Tibial nerve (tissue), 4 donors: ENCODE measurements at places on chromosomes 2 and 18. TPM values are rescaled to one million over a fixed set of nuclear protein-coding genes. Genes with fewer than 3 reads are reported as not detected.

GRCh38 chr18:72878143-72878542, 10.4 kb upstream of the NETO1 start:
- no peak for DNase-seq

The STPG4 gene
- 1.4 TPM for total RNA-seq

DNA sequence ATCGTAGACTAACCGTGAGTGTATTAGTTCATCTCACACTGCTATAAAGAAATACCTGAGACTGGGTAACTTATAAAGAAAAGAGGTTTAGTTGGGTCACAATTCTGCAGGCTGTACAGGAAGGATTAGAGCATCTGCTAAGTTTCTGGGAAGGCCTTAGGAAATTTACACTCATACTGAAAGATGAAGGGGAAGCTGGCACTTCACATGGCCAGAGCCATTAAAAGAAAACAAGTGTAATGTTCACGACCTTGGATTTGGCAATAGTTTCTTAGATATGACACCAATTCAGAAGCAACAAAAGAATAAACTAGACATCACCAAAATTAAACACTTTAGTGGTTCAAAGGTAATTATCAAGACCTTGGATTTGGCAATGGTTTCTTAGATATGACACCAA, 23.8 kb downstream of the ABCB11 start:
- DNase-seq, result no peak

The FOXD4L1 gene
- 1.3 TPM for total RNA-seq

The EPHA4 gene
- 16.8 TPM for total RNA-seq

GRCh38 chr18:53603276-53603675, 621.2 kb downstream of the MBD2 start:
- DNase-seq, result no peak

The LYG2 gene
- total RNA-seq, result not detected
